ENCODE measurements at places on chromosomes 5 and 9.

GRCh38 chr5:164433106-164433870 is 927.9 kb downstream of the MAT2B start:
- no peak for DNase-seq

DNA sequence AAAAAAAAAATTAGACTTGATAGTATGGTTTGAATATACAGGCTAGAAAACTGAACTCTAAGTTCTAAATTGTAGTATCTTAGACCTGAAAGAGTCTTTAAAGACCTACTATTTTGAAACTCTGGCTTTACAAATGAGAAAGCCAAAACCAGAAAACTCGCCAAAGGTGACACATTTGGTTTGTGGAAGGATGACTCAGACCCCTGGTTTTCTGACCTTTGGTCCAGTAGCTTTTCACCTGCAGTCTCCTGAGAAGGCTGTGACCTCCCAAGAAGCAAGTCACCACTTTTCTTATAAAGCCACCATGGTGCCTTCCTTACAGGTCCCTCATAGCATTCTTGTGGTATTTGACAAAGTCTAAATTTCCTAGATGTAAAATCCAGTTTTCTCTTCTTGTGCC is 102.1 kb upstream of the CEP78 start:
- no peak for DNase-seq

DNA sequence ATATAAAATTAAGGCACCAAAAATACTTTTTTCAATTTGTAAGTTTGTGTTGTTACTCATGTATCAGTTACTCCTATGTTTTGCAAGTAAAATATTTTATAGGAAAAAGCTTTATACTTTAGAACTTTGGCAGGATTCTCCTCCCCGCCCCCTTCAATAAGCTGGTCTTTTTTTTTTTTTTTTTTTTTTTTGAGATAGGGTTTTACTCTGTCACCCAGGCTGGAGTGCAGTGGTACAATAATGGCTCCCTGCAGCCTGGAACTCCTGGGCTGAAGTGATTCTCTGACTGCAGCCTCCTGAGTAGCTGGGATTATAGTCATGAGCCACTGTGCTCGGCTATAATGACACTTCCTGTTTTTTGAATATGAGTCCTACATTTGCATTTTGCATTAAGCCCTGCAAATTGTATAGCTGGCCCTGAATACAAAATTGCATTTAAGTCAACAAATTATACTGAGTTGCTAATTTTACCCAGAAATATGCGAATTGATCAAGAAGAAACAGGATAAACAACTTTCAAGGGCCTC is 192.9 kb downstream of the PIK3R1 start:
- DNase-seq: no peak

- no peak for DNase-seq
These were observed 27.4 kb upstream of the PANK3 start for GRCh38 chr5:168606562-168606961.

GRCh38 chr9:121956808-121957207 is 136.3 kb downstream of the TTLL11 start:
- no peak for DNase-seq

DNA sequence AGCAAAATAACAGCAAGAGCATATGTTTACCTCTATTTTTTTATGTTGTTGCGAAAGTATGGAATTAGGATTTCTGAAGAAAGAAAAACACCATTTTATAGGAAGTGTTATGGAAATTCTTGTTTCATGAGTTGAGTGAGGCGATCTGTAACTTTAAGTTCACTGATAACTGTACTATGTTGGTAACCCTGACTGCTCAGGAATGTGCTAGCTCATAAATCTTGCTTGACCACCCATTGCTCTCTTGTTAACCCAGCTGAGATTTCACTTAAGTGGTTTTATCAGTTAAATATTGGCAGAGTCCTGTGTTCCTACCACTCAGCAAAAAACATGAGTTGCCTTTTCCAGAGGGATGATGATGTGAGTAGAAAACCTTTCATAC is 91.1 kb upstream of the STARD4 start:
- DNase-seq: no peak

DNA sequence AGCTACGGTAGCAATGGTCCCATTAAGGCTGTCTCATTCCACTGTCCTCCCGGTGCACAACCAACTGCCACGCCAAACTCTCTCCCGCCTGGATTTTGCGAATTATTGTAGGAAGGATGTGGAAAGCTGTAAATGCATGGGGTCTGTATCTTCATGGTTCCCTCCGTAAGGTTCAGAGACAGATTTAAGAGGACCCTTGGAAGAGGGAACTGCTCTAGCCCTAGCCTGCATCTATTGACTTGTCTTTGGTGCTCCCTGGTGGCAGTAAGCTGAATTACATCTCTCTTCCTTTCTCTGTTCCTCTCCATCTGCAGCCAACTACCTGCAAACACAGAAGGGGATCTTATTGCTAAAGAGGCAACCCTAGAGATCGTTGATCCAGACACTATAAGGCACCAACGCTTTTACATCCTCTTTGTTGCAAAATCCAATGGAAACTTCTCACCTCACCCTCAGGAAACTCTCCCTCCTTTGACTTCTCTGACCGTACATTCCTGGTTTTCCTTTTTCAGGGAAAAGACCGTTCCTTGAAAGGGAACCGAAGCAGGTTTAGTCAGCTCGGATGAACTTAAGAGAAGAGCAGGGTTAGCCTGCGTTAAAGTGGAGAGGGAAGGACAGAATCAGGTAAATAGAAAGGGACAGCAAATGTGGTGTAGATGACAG is 11.9 kb downstream of the CAPSL start:
- peak; percentile 71 for DNase-seq

DNA sequence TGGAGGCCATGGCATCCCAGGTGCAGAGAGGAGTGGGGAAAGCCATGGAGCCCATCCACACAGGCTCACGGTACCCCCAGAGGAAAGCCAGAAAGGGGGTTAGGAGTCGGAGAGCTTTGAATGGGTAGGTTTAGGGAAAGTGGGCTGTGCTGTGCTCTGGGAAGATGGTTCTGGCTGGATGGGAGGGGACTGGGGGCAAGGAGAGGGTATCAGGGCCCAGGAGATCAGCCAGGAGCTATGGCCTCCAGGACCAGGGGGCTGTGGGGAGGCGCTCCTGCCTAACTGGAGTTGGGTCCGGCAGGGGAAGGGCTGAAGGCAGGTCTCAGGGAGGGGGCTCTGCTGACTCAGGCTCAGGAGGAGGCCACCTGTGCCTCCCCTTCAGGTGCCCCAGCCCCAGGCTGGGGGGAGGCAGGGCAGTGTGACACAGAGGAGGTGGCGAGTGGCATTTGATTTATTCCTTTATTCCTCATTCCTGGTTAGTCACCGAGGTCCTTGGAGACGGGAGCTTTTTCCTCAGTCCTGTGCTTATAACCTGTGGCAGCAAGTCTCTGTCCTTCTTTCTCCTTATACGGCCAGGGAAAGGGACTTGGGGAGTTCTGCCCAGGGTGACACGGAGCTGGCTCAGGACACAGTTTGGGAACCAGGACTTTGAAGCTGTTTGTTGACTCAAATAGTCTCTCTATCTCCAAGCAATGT is 60.8 kb downstream of the TSTD2 start:
- DNase-seq: no peak

DNA sequence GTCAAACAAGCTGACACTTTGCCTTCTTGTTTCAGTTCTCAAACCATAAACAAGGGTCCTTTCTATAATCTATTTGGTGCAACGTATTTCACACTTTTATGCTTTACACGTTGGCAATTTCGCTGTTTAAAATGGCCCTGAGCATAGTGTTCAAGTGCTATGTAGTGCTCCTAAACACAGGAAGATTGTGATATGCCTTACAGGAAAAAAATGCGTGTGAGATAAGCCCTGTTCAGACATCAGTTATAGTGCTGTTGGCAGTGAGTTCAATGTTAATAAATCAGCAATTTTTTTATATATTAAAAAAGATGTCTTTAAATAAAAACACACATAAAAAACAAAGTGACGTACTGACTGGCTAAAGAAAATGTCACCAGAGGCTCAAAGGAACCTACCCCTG is 23.9 kb downstream of the CLINT1 start:
- DNase-seq: no peak

- DNase-seq: no peak
These were observed 525 bp upstream of the STPG3 start for GRCh38 chr9:137250329-137251193.

GRCh38 chr9:69344459-69344858 is 19.4 kb downstream of the ENTREP1 start:
- DNase-seq: no peak

DNA sequence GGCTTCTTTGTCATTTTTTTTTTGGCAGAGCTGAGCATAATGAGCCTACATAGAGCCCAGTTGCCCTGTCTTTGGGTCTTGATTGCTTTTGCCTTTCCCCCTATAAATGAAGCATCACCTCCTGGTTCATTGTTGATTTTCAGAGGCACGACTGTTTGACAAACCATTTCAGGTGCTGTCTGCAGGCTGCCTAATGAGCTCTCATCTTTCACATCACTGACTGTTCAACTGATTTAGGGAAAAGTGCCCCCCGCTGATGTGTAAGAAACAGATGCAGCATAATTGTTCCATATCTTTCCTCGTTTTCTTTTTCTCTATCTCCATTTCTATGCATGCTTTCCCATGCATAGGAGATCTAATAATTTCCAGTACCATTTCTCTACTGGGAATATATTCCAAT is 338.6 kb downstream of the TMEM38B start:
- DNase-seq: no peak

DNA sequence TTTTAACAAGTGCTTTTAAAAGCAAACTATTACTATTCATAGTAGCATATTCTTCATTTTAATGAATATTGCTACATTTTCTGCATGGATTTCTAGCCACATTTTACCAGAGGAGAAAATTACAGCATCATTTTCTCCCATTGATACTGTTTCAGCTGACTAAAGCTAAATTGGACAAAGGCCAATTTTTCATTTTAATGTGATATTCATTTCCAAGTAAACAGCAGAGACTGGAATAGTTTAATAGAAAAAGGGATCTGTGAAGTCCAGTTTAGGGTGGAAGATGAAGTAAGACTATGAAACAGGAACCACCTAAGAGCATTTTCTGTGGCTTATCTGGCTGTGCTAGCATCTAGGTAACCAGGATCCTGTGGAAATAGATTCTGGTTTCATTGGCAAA is 128.1 kb downstream of the GIN1 start:
- DNase-seq: no peak

GRCh38 chr5:160271396-160271795 is 41.0 kb downstream of the CCNJL start:
- no peak for DNase-seq

GRCh38 chr5:64506567-64507263 is 900 bp downstream of the RGS7BP start:
- DNase-seq: peak; percentile 33

DNA sequence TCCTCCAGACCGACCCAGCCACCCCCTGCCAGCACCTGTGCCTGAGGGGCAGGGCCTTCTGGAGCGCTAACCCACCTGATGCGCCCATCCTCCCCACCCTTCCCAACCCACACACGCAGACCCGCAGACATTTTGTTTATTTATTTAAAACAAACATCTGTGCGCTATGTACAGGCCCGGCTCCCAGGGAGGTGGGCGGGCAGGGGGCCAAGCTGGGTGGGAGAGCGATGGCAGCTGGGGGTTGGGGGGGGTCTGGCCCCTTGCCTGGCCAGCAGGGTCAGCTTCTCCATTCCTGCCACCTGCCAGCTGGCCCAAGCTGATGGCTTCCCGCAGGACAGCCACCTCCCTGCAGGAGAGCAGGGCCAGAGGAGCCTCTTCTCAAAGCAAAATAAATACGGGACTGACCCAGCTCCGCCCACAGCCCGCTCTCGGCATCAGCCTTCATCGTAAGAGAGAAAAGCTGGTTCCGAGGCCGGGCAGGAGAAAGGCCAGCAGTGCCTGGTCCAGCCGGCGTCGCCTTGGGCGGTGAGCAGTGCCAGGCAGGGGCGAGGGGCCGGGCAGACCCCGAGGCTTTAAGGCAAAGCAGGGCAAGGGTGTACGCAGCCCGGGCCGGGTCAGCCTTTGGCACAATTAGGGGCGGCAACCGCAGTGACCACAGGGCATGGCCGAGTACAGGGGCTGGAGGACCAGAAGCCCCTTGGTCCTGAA is 10.9 kb upstream of the CLIC3 start:
- no peak for DNase-seq

DNA sequence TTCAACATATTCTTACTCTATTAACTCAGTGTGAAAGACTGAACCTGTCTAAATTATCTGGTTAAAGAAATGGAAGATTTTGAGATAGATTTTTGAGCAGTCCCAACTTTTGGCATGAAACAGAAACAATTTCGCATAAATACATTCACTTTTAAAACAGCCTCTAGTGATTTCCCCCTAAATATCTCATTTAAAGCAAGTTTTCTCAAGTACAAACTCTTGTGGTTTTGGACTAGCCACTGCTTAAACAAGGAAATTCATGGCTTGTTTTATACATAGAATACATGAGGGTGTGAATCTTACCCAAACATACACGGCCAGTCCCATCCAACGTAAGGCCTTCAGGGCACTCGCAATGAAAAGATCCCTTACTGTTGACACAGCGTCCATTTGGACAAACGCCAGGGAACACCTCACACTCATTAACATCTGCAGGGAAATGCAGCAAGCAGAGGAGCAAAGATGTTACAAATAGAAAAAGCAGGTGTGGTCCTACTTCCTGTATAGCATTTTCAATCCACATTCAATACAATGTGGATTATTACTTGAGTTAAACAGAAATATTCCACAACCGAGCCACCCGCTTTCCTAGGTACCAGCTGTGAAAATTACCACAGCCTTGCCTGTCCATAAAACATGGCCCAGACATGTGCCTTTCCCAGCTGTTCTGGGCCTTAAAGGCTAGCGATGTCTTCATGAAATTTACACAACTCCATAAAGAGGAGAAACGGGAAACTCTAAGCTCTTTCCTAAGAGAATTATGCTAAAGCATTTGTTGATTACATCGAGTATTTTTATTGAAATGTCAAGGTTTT is 188.8 kb downstream of the FBN2 start:
- DNase-seq: peak; percentile 56

- DNase-seq: no peak
These were observed 9.4 kb upstream of the TENT4A start for GRCh38 chr5:6703806-6704205.

DNA sequence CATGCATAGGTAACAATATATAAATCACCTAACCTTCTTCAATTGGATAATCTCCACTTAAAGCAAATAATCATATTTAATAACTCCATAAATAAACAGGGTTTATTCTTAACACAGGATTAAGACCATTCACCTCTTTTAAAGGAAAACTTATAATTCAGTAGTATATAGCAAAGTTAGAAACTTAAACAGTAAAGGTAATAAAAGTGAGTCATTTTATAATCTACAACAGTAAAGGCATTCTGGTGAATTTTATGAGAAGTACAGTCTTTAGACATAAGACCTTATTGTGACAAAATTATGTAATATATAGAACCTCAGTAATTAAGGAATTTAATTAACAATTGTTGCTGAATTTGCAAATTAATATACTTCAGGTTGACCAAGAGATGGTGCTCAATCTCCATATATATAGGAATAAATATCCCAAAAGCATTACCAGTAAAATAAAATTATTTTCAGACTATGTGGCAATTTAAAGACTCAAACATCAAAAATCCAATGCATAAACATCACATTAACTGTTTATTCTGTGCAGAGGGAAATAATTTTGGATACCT is 84.8 kb downstream of the FBXL17 start:
- no peak for DNase-seq

GRCh38 chr9:114272739-114273431 is 50.0 kb upstream of the ORM1 start:
- DNase-seq: no peak

GRCh38 chr9:107569174-107569573 is 79.6 kb upstream of the KLF4 start:
- DNase-seq: peak; percentile 94
